ENCODE measurements at places on chromosomes 7 and 10.

- DNase-seq = no peak
Observed at GRCh38 chr10:110530131-110530831, 32.6 kb downstream of the DUSP5 start.

DNA sequence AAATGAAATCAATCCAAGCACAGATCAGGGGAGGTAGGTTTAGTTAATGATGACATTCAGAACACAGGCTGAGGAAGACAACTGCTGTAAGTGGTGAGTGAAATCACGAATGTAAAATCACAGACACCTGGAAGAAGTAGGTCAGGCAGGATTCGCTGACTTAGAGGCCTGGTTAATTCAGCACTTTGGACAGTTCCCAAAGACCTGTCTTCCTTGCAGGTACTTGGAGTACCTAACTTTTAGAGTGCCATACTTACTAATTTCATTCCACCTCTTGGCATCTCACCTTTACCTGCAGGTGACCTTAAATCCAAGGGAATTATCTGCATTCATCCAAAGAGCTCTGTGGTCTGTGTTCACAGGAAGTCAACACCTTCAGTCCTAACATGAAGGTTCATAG is 822.3 kb downstream of the PHTF2 start:
- DNase-seq = no peak

DNA sequence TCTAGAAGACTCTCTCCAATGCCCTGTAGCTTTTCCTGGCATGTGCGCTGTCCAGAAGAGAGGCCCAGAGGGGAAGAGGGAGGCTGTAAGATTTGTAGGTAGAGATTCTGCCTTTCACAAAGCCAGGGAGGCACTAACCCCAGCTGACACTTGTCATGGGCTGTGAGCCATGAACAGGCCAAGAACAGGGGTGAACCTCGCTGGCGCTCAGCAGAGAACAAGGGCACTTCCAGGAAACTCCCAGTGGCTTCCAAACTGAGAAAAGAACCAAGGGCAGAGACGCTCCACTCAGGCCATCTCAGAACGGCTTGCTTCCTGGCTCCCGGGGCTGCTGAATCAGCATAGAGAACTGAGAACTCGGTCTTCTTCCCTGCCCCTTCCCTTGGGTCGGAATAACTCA is 257.8 kb upstream of the ZNF32 start:
- DNase-seq = no peak

GRCh38 chr10:27783660-27784059 is 38.0 kb upstream of the MKX start:
- peak; percentile 4 for DNase-seq

DNA sequence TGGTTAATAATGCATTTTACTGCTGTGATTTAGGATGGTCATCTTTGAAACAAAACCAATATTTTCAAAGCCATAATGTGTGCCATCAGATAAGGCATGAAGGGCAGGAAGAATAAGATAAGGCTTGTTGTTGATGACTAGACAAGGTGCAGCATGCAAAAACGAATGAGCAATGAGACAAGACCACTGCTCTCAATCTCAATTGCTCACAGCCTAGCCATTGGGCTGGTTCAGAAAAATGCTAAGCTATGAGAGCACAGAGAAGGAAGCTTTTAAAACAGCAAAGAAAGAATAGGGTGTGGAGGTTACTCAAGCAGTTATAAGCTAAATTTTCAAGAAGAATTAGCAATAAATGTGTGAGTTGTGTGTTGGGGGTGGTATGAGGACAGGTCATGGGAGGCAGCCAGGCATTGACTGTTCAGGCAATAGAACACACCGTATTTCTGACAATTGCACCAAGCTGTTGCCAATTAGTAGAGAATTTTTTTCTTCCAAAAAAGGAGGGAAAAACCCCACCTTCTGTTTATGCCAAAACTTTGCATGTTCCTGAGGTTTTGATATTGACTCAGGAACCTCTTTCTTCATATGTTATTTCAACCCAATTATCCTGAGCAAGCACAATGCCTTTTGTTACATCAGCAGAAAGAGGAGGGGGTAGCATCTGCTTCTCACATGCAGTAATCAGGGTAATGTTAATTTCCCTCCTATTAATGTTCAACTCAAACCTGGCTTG is 276.5 kb downstream of the HDAC9 start:
- no peak for DNase-seq

DNA sequence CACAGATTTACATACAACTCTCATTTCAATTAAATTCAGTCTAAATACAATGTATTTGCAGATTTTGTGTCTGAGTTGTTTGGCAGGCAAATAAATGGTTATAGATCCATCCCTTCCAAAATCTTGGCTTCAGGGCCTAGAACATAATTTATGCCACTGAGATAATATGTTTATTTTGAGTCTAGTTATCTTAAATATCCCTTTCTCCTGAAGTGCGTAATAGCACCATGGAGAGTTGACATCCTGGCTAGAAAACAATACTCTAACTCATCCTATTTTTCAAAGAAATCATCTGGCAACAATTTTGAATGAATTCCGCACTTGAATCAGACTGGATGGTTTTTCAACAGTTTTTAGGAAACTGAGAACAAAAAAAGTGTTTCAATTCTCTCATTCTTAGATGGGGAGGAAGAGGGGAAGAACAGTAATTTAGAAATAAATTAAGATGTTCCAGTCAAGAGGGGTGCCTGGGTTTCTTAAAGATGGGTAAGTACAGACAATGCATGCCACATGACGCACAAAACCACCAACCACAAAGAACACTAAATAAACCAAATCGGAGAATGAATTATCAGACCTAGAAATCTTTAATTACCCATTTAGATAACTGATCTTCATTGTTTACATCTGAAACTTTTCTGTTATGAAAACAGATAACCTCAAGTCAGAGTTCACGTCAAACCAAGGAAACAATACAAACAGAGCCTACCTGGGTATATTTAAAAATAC is 228.7 kb upstream of the PTN start:
- no peak for DNase-seq

DNA sequence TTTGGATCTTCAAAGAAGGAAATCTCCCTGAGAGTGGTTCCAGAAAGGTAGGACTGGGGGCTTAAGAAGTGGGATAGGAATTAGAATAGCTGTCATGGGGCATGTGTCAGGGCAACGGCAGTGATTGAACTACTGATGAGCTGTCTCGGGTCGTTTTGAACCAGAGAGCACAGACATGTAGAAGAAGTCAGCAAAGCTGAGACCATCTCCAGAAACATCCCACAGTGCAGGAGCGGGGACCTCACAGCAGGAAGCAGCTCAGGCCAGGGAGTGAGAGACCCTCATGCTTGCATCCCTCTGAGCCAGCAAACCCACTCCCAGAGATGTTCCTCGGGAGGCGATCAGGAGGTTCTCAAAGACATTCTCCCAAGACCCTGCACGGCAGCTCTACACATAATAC is 60.1 kb downstream of the AOC1 start:
- DNase-seq = no peak

DNA sequence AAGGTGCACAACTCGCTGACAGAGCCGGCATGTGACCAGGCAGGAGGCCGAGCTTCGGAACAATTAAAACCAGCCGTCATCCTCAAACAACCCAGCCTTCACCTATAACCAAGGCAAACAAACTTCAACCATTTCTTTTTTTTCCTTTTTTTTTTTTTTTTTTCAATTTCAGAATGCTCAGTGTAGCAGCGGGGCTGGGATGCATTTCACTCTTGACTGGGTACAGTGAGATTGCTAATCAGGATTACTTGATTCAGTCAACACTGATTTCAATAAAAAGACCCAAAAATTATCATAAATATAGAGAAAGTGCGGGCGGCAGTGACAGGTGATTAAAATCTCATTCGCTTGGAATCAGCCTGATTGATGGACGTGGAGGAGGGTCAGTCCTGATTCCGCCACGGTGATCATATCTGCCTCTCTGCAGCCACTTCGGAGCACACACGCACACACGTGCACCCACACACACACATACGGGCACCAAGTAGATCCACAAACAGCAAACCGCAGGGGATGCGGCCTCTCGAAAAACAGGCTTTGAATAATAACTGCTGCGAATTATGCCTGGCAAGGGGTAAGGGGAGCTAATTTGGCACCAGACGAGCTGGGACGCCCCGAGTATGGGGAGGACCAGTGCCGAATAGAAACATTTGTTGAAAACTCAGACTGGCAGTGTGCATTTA is 31.2 kb downstream of the EBF3 start:
- no peak for DNase-seq

All from CD4-positive, alpha-beta T cell treated with Interleukin-6 at 100 ng/mL for 8 hours (primary cell).